ENCODE measurements at places on chromosomes 3 and 15. TPM values are rescaled to one million over a fixed set of nuclear protein-coding genes. Genes with fewer than 3 reads are reported as not detected.

DNA sequence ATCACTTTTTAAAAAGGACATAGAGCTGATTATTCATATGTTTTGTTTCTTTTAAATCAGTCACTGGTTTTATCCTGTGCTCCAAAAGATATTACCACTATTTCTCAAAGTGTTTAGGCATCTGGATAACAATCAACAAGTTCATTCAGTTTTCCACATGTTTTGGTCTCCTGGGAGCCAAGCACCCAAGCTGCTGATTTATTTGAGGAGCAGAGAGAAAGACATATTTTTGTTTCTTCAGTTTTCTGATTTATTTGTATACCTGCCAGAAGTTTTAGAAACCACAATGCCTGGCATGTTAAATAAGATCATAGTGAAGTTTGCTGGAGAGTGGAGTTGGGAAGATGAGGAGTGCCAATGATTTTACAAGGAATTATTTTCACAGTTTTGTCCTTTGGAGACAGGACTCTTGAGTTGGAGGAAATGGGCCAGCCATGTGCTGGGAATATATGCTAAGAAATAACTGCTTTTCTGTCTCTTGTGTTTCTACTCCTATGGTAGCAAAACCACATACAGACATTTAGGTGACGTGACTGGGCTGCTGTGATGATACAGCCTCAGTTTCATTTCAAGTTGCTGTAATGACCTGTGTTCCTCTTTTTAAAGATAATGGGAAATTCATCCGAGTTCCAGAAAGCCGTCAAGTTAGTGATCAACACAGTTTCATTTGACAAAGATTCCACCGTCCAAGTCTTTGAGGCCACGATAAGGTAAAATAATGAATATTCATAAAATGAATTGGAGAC is 11.7 kb downstream of the EDEM1 start:
- DNase-seq, result no peak

GRCh38 chr15:71660501-71660900 is 149.9 kb upstream of the NR2E3 start:
- DNase-seq, result no peak

- DNase-seq, result no peak
Measured at GRCh38 chr15:36903922-36904556, 196.3 kb downstream of the MEIS2 start.

ANKRD34C gene
- total RNA-seq, result not detected

HDAC11 gene
- total RNA-seq, result 1.6 TPM

TLR9 gene
- 10.4 TPM for total RNA-seq
